Activated naive CD8-positive, alpha-beta T cell treated with anti-CD3 and anti-CD28 coated beads, Interleukin-2, amount 50 U/mL, for 16 hours (primary cell): ENCODE measurements at places on chromosomes 2 and 18.

- DNase-seq: no peak
These were observed 63.9 kb upstream of the PAX8 start for GRCh38 chr2:113342650-113343049.

GRCh38 chr18:12013186-12013916 is 32.0 kb downstream of the IMPA2 start:
- DNase-seq: no peak

GRCh38 chr2:18129348-18129747 is 250.9 kb downstream of the KCNS3 start:
- no peak for DNase-seq

- DNase-seq: no peak
These were observed 52.7 kb downstream of the LBH start for GRCh38 chr2:30283931-30284565.

DNA sequence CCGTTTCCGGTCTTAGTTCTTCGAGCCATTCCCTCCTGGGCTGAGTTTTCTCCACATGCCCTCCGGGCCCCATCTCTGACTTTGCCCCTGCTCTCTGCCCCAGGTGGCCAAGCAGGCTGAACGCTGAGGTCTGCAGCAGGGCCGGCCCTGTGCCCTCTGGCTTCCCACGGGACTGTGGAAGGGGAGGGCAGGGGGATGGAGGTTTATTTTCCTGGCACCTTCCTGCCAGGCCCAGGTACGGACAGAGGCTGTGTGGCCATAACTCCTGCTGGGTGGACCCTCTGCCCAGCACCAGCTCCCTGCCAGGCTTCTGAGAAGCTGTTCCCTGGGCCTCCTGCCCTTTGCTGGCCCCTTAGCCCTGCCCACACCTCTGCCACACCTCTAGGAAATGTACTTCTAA is 164.0 kb downstream of the TFCP2L1 start:
- no peak for DNase-seq

DNA sequence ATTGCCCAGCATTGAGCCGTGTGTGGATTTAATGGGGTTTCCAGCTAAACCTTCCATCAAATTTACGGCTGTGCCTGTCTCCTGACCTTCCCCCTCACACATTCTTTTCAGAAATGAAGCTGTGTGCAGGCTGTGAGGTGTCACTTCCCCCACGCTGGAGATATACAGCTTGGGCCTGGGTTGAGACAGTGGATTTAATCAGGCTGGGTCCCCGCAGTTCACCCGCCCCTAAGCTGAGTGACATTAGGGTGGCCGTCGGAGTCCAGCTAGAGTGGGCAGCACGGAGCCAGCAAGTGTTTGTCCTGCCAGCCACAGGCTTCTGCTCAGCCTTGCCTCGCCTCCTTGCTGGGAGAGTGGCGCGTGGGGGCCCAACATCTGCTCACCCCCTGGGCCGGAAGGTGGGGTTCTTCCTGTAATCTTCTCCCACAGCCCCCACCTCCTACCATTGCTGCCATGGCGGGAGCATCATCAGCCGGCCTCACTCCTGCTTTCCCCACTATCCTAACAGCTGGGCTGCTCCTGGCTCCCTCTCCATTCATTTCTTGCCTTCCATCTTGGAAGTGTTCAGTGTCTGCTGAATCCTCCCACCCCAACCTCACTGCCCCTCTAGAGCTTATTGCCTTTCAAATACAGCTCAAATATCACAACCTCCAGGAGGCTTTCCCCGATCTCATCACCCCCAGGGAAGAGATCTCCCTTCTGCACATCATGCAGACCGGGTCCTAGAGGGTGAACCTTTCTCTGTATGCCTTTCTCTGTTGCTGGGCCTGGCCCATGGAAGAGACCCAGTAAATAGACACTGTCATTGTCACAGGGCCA is 149.0 kb downstream of the GLI2 start:
- no peak for DNase-seq

DNA sequence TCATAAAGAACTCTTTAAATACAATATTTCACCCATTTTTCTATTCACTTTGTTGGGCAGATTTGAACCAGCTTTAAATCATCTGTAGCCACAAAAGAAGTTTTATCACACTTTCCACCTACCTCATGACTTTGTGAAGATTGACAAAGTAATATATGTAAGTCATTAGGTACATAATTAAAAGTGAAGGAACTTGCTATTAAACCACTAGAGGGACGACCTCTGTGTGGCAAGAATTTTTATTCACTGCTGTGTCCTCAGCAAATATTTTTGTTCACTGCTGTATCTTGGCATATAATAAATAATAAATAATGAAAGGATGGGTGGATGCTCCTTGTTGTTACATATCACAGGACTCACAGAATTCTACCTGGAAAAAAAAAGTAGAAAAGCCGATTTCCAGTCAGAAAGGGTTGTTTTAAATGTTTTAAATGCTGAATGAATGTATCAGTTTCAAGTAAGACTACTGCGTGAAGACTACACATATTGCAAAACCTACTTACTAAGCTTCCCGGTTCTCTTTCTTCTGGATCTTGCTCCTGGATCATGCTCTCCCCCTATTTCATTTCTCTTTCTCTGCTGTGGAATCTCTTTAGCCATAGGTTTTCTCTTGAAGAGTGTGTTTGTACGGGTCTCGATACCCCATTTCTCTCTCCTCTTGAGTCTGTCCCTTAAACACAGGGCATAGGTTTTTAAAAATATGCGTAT is 44.8 kb downstream of the KCMF1 start:
- no peak for DNase-seq

DNA sequence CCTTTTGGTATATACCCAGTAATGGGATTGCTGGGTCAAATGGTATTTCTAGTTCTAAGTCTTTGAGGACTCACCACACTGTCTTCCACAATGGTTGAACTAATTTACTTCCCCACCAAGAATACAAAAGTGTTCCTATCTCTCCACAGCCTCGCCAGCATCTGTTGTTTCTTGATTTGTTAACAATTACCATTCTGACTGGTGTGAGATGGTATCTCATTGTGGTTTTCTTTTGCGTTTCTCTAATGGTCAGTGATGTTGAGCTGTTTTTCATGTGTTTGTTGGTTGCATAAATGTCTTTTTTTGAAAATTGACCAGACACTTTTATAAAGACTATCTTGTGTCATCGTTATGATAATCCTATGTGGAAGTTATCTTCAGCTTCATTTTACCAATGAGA is 16.0 kb upstream of the ATP8B1 start:
- no peak for DNase-seq

- no peak for DNase-seq
These were observed 157.4 kb upstream of the RGPD4 start for GRCh38 chr2:107669335-107669734.

GRCh38 chr2:11758647-11759046 is 12.2 kb downstream of the LPIN1 start:
- DNase-seq: no peak

GRCh38 chr2:178119179-178119922 is 7.1 kb downstream of the RBM45 start:
- DNase-seq: no peak

DNA sequence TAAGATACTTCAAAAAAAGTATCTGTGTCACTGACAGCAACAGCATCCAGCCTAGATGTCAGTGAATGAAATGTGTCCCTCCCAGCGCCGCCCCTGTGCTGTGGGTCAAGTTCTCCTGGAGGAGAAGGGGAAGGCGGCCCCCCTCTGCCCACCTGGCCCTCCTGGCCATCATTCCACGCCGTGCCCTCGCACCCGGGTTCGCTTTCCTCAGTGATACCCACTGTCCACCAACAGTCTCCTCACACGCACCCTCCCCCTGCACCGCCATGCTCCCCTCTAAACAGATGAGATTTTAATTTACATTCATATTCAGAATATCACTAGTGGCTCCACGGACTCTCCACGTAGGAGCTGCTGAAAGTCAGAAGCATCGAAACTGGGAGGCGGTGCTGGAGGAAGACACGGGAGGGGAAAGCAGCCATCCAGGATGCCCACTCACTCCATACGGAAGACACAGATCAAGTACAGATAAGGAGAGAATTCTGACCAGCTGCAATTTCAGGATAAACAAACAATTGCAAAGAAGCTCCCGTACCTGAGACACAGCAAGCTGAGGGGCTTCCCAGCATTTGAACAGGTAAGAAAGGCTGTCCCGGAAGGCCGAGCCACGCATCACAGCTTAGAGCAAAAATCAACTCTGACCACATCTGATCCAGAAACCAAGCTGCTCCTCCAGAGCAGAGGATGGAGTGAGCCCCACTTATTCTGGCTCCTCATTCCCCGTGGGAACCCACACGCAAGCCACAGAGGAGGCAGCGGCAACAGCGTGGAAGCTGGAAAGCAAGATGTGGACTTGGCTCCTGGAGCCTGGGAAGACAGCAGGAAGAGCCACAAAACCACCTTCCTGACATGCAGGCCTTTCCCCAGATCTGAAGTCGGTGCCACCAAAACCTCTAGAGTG is 49.7 kb downstream of the PXDN start:
- DNase-seq: no peak

DNA sequence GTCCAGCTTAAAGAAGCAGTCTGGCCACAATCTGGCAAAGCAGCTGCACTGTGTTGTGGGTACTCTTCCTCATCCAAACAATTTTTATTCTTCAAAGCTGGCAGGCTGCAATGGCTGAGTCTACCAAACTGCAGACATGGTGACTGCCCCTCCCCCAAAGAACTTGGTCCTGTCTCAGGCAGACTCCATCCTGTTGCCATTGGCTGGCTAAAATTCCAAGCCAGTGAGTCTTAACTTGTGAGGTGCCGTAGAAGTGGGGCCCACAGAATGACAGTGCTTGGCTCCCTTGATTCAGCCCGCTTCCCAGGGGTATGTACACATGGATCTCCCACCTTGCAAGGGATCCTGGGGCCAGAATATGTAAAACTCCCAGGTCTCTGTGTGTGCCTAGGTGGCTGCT is 14.5 kb upstream of the NXPH2 start:
- DNase-seq: no peak

DNA sequence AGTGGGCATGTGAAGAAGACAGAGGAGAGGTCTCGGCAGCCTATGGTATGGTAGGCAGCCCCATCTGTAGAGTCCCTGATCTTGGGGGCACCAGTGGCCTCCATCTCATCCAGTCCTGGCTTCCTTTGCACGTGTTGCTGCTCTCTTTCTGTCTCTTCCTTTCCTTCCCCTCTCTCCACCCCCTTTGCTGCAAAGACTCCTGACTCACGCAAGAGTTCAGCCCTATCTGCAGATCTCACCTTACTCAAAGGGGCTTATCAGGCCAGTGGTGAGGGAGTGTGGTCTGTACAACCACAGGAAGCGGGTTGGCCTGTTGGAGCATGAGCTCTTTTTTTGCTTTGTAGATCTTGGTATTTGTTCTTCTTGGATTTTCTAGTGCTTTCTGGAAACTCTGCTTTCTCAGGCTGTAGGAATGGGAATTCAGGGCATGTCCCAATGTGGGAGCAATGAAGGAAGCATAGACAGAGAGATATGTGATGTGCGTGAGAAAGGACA is 14.6 kb upstream of the NT5DC4 start:
- no peak for DNase-seq

GRCh38 chr18:61471942-61472341 is 138.7 kb downstream of the CDH20 start:
- no peak for DNase-seq
